ENCODE measurements at places on chromosomes 1 and 21.
A peak's percentile ranks its signal among the peaks of the same experiment; 100 is the strongest.

DNA sequence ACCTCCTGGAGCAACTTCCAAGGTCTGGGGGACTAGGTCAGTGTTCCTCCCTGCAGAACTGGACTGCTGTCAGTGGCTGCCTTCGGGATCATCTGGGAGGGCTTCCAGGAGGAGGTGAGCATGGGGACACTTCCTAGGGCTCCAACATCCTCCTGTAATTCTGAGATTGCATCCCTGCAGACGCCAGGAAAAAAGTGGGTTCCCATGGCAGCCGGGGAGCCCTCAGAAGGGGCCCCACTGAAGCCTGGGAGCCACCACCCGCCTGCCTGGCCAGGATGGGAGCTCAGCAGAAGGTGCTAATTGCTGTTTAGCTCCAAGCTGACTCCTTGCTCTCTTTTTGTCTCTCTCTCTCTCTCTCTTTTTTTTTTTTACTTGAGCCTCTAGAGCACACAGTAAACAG lies 16.1 kb upstream of the ARF1 start:
- no peak for DNase-seq

GRCh38 chr1:154798645-154799044 lies 71.4 kb downstream of the KCNN3 start:
- DNase-seq, result no peak

DNA sequence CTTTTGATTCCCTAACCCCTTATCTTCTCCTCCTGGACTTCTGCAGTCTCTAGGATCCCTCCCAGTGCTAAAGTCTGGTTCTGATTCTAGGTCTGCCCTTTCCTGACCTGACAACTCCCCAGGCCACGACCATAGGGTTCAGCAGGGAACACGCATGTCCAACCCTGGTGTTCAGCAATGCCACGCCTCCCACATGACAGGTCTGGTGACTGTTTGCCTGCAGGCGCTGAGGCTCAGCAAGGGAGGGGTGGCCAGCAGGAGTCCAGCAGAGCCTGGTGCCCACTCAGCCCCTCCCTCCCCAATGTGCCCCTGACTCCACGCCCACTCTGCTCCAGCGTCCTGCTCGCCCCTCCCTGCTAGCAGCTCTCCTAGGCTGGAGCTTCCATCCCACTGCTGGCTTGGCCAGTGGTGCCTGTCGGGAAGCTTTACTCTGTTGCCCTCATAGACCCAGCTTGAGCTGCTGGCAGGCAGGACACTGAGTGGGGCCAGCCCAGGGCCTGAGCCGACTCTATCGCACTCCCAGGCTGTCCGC lies 17.3 kb downstream of the SLC9A1 start:
- DNase-seq, result no peak

GRCh38 chr1:229191066-229191674 lies 79.7 kb upstream of the RAB4A start:
- DNase-seq, result no peak

- DNase-seq, result no peak
Measured at GRCh38 chr1:226657895-226658545, 81.1 kb downstream of the ITPKB start.

GRCh38 chr1:182725259-182726255 lies 41.2 kb upstream of the RGS8 start:
- no peak for DNase-seq

GRCh38 chr1:52111492-52111891 lies 30.4 kb upstream of the ZFYVE9 start:
- no peak for DNase-seq

GRCh38 chr1:4615138-4615470 lies 39.3 kb upstream of the AJAP1 start:
- DNase-seq, result no peak

DNA sequence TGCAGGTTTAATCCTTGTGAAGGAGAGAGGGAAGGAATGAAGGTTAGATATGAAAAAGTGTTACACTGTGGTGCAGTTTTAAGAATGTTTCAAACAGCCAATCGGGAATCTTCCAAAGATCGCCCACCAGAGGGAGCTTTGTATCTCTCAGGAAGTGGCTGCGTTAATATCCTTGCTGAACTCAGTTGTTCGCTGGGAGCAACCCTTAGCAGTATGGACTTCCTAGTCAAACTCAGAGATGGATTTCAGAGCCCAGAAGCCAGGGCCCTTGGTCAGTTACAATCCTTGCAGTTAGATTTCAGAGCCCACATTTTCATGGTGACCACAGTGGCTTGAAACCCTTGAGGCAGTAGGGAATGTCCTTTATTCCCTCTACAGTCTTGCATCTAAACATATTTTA lies 136.2 kb downstream of the NTNG1 start:
- DNase-seq, result no peak

- no peak for DNase-seq
Measured at GRCh38 chr1:55592122-55592521, 377.0 kb upstream of the USP24 start.

DNA sequence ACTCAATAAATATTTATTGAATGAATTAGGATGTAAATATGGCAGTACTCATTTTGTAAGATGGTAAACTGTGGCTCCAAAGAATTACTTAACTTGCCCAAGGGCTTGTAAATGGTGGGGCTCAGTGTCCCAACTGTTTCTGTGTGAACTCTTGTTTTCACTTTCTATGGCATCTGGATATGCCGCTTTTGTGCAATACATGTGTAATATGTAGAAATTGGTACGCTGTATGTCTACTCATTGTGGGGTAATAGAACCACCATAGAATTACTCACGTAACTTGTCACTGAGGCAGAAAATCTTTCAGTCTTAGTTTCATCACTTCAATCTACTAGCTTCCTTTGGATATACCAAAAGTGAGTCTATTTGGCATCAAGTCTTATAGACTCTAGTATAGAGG lies 977 bp downstream of the PRPF3 start:
- DNase-seq, result peak; percentile 15

GRCh38 chr1:29933067-29933466 lies 696.7 kb downstream of the PTPRU start:
- DNase-seq, result no peak

- DNase-seq, result peak; percentile 16
Measured at GRCh38 chr1:99758073-99758511, 8.3 kb downstream of the FRRS1 start.

DNA sequence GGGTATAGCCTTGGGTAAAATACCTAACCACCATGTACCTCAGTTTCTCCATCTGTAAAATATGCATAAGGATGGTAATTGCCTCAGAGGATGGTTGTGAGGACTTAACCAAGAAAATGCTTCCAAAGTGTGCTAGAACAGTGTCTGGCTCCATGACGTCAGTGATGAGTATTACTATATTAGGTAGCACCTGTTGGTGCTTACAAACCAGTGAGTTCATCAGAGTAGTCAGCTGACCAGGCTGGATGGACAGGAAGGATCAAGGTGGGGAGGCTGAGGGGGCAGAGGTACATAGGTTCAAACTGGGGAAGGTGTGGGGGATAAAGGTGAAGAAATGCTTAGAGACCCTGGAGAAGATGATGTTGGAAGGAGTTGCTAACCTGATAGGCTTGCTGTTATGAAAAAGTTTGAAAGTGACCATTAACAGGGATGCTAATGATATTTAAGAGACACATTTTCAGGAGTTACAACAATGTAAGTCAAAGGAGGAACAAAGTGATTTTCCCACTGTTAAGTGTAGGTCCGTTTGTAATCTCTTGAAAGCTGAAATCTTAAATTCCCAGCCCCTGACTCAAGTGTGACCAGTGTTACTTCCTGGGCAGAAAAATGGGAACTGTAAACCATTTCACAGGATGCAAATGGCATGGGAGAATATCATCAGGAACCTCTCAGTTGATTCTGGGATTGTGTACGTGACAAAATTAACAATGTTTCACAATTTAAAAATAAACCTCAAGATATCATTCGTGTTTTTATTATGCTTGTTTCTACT lies 4.4 kb downstream of the NTPCR start:
- DNase-seq, result no peak

GRCh38 chr21:31326522-31327242 lies 17.4 kb downstream of the TIAM1 start:
- DNase-seq, result peak; percentile 80

DNA sequence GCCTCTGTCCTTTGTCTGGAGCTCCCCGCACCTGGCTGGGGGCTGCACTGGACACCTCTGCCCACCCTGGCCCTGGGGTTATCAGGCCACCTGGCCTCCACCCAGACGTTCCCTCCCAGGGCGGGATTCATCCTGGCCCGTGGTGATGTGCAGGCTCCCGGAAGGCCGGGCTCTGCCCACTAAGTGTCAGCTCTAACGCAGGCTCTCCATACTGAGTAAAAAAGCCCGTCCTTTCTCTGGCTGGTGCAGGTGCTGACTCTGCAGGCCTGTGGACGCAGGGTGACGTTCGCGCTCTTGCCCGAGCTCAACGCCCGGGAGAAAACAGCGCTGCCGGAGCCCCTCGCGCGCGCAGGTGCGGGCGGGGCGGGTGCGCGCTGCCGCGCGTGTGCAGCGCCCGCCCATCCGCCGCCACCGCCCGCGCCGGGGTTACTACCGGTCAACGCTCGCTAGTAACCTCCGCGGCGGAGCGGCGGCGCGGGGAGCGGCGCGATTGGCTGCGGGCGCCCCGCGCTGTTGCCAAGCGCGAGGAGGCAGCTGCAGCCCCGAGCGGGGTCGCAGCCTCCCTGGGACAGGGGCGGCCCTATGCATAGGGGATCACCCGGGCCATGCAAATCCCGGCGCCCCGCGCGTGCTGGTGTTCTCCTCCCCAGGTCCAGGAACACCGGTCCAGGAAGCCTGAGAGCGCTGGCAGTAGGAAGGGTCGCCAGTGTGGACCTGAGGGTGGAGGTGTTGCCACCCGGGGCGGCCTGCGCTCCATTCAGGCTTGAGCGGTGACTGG lies 15.7 kb downstream of the ABCG1 start:
- DNase-seq, result peak; percentile 86

GRCh38 chr1:1084372-1085170 lies 10.5 kb upstream of the RNF223 start:
- no peak for DNase-seq

GRCh38 chr1:29299446-29299845 lies 63.1 kb downstream of the PTPRU start:
- no peak for DNase-seq

GRCh38 chr21:15763359-15763758 lies 33.6 kb downstream of the USP25 start:
- DNase-seq, result no peak

GRCh38 chr1:243230914-243231313 lies 24.2 kb downstream of the CEP170 start:
- no peak for DNase-seq

GRCh38 chr1:30363031-30363430 lies 360.4 kb downstream of the MATN1 start:
- no peak for DNase-seq

Data from GM20000 (cell line).